ENCODE measurements at places on chromosomes 1 and 21.

DNA sequence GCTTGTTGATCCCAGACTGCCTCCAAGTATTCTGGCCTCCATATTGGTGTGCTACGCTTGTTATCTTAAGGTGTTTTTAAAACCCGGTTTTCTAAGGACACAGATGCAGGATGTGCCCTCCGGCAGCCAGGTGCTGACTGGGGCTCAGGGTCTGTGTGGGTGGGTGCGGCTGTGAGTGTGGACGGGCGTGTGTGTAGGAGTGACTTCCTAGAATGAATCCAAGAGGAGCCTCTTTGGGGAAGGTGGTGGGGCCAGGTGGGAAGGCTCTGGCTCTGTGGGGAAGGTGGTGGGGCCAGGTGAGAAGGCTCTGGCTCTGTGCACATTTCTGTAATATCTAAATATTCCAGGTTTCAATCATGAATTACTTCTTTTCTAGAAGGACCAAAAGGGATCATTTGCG is 12.8 kb upstream of the TSPEAR start:
- DNase-seq, result no peak

DNA sequence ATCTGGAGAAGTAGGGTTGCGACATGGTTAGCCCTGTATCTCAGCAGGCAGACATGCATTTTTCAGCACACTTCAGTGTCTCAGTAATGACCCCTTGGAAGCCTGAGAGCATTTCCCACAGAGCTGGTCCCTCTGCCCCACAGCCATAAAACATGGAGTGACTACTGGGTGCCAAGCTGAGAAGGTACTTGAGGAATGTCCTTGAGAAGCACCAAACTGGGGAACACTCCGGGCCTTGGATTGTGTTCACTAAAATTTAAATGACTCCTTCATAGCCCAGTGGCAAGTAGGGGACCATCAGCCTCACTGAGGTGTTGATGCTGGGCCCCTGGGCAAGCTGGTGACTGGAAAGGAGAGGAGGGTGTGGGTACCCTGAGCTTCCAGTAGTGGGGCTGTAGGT is 54.7 kb downstream of the KCNJ6 start:
- DNase-seq, result no peak

GRCh38 chr1:159054427-159054826 is 22.1 kb downstream of the AIM2 start:
- DNase-seq, result no peak

DNA sequence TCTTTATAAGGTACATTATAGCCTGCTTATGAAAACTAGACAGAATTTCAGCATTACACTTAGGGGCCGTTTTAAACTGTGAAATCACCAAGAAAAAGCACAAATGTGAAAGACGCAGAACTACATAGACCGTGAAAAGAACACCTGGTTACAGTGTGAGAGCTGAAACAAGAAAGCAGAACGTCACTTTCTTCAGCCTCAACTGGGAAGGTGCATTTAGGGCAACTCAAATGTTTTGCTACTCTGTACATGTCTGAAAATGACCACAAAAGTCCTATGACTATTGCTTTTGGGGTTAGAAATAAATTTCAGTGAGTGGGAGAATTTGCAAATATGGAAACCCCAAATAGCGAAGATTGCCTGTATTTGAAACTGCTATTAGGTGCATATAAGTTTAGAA is 268.7 kb downstream of the OLFM3 start:
- no peak for DNase-seq

GRCh38 chr1:53110370-53111072 is 31.9 kb downstream of the SLC1A7 start:
- no peak for DNase-seq

- no peak for DNase-seq
Observed at GRCh38 chr1:157034137-157034800, 11.3 kb downstream of the ARHGEF11 start.
